Activated CD4-positive, CD25-positive, alpha-beta regulatory T cell (primary cell): ENCODE measurements at places on chromosomes 2 and 18.

DNA sequence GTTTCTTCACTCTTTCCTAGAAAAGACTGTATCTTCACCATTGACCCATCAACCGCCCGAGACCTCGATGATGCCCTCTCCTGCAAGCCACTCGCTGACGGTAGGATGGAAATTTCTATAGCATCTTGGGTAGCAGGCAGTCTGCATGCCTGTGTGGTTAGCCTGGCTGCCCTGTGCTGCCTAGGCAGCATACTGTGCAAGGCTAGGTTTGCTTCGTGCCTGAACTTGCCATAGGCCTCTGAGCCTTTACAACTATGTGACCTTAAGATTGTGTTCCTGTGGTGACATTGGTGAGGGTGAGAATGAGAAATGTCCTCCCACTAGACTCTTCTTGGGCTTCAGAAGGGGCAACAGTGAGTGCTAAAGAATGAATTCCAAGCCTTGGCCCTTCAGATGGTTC is 168.2 kb upstream of the ALPP start:
- DNase-seq: no peak

DNA sequence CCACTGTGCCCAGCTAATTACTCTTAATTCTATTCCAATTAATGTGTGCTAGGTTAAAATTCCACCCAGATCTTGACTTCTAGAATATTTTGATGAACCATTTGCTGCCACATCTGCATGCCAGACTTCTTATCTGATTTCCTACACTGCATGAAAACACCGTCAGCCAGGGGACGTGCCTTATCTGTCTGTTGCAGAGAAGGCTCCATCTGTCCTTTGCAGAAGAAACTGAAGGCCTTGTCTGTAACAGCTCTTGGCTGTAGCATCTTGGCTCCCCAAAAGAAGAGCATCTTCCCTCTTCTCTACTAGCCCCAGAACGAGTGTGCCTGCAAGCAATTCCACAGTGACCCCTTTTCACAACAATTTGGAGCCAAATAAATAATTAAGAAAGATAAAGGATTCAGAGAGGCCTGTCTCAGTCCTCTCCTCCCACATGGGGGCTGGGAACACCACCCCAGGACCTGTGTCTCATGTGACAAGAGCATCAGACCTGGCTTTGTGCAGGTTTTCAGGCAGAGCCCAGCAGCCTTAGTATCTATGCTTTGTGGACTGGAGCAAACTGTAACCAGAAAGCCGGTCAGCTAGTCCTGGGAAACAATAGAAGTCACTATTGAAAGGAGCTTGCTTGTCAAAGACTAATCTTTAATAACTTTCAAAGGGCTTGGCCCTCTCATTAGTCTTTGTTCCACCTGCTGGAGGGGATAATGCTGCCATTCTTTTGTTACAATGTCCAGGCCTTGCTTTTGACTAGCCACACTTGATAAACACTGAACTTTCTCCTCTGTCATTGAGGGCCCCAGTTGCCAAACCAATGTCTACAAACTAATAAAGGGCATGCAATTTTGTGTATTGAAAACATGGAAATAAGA is 84.0 kb upstream of the NEUROD1 start:
- DNase-seq: no peak

DNA sequence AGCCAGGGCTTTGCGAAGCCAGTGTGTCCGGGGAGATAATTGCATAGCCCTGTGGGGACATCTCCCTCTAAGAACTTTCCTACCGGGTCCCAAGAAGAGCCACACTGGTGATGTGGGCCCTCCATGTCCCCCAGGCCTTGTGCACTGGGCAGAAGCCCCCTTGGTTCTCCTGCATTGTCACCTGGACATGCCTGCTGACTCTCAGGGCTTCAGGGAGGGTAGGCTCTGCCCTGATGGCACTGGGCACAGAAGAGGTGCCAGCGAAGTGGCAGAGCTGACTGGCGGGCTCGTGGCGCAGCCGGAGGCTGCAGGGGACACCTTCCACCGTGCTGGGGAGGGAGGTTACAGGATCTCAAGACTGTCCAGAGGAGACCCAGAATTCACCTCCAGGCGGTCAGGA is 28.3 kb downstream of the GLI2 start:
- DNase-seq: no peak

GRCh38 chr2:102505290-102505689 is 32.3 kb downstream of the SLC9A4 start:
- no peak for DNase-seq

DNA sequence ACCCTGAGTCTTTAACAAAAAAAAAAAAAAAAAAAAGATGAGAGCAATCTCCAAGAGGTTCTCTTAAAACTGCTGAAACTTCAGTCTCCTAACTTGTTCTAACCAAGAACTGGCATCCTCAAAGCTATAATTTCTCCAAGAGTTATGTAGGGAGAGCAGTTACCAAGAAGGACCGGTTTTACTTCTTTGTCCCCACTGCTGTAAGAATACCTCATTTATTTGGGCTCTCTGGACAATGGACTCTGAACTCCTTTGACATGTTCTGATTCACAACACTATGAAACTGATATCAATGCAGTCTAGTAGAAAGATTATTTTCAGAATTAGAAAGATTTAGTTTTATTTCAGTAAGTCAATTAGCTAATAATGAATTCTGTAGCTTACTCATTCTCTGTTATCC is 84.5 kb upstream of the DTNB start:
- DNase-seq: no peak

- DNase-seq: no peak
Observed at GRCh38 chr18:7766817-7767216, 199.7 kb downstream of the PTPRM start.

GRCh38 chr2:96987301-96987909 is 1.0 kb upstream of the FAM178B start:
- DNase-seq: no peak

- DNase-seq: no peak
Observed at GRCh38 chr2:100877555-100877954, 57.6 kb downstream of the NPAS2 start.

- DNase-seq: no peak
Observed at GRCh38 chr2:14936426-14936825, 303.9 kb downstream of the LRATD1 start.

- no peak for DNase-seq
Observed at GRCh38 chr2:158143703-158144360, 42.2 kb downstream of the UPP2 start.

GRCh38 chr18:39564716-39565115 is 1999.1 kb upstream of the CELF4 start:
- no peak for DNase-seq

DNA sequence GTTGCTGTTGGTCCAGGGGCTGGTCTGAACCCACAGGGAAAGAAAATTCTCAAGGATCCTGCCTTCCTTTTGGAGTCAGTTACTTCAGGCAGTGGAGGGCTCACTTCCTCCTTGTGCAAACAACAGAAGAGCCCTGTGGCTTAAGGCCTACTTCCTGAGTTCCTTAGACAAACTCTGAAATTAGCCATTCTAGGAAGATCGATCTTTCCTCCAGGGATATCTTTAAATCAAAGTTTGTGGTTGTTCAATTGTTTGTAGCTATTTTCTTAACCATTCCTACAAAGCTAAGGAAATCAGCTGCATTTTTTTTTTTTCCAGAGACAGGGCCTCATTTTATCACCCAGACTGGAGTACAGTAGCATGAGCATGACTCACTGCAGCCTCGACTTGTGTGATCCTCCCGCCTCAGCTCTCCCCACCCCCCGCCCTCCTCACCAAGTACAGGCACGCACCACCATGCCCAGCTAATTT is 156.0 kb downstream of the TANC1 start:
- no peak for DNase-seq

DNA sequence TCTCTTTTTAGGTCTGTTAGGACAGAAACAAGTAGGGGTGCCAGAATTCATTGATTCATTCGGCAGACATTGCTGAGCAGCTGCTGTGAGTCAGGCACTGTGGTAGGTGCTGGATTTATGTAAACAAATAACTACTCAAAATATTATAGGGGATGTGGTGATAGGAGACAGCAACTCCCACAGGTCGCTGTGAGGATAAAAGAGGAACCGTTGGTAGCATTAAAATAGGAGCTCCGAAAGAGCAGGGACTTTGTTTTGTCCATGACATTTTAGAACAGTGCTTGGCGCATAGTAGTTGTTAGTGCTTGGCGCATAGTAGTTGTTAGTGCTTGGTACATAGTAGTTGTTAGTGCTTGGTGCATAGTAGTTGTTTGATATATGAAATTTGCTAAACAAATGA is 29.2 kb downstream of the ATP6V1C2 start:
- DNase-seq: no peak

DNA sequence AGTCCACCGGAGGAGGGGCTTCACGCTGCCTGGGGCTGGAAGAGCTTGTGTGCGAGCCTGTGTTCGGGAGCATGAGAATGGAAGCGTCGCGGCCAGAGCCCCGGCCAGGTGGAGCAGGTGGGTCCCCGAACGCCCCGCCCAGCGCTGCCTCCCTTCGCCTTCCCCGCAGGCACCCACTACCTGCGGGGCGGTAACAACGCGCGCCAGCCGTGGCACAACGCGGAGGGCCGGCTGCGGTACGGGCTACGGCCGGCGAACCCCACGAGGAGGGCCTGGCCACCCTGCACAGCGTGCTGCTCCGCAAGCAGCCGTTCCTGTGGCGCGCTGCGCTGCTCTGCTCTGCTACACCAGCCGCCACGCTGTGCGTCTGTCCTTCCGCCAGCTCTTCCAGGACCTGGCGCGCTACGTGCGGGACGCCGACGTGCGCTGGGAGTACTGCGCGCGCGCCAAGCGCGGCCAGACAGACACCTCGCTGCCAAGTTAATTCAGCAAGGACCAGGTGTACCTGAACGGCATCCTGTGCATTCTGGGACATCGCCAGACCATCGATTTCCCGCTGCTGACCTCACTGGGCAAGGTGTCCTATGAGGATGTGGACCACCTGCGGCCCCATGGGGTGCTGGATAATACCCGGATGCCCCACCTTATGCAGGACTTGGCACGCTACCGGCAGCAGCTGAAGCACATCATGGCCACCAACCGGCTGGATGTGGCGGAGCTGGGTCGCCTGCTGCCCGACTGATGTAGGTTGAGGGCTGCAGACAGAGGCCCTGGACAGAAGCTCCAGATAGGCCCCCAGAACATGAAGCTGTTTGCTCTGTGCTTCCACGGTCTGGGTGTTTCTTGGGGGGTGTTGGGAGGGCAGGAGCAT is 200.6 kb downstream of the NAPG start:
- no peak for DNase-seq

DNA sequence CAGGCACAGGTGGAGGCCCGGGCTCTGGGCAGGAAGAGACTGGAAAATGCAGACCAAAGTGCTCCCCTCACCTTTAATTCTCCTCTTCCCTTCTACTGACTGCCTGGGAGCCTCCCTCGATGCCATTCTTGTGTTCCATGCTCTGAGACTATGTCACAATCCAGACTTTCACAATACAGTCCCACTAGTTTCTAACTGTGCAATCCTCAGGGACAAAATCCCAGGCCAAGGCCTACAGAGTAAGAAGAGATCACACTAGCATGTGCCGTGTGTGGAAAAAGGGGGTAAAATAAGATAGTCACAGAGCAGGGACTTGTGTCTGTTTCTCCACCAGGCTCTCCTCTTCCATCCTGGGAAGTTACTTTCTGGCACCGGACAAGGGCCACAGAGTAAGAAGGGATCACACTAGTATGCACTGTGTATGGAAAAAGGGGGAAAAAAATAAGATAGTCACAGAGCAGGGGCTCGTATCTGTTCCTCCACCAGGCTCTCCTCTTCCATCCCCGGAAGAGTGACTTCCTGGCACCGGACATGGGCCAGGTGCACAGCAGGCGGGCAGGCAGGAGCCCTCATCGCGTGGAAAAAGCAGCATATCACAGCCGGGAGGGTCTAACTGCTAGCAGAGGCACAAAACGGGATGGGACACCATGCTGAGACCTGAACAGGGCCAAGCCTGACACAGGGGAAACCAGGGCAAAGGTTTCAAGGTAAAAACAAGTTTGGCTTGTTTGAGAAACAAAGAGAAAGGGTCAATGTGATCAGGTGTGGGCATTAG is 9.6 kb downstream of the CYB5A start:
- DNase-seq: no peak

DNA sequence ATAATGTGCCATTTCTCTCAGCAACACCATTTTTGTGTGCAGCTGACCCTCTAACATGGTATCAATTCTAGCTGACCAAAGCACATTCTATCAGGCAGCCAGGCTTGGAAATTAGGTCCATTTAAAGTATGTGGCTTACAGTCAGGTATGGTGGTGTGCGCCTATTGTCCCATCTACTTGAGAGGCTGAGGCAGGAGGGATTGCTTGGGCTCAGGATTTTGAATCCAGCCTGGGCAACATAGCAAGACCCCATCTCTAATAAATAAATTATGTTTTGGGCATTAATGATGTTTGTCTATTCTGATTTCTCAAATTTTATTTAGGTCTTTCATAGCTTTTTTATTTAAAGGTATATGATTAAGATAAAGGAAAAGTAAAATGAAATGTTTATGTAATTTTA is 63.3 kb downstream of the DNAJC10 start:
- no peak for DNase-seq

DNA sequence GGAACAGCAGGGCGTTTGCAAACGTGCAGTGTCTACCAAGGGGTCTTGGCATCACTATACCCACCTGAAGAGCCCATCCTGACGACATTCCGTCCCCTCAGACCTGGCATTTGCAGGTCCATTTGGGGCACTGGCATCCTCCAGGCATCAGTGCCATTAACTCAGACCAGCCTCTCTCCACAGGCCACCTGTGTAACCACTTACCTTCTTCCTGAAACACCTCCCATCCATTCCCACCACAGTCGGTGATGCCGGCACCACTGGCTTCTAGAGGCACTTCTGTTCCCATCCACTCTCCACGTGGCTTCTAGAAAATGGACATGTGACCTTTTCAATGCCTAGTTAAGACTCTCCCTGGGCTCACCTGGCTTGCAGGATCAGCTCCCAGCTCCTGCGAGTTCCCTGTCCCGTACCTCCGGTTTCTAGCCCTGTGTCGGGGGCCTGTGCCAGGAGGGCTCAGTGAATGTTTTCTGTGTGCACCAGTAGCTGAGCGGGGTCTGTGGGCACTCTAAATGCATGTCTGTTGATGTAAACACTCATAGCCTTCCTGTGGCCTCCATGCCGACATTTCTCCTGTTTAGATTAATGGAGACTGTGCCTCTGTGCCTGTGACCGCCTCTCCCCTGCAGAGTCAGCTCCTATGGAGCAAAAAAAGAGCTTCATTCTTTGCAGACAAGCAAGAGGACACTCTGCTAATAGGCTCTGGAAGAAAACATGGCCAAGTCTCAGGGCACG is 458.0 kb upstream of the HS6ST1 start:
- no peak for DNase-seq

GRCh38 chr2:180289627-180290026 is 282.5 kb upstream of the CWC22 start:
- no peak for DNase-seq

DNA sequence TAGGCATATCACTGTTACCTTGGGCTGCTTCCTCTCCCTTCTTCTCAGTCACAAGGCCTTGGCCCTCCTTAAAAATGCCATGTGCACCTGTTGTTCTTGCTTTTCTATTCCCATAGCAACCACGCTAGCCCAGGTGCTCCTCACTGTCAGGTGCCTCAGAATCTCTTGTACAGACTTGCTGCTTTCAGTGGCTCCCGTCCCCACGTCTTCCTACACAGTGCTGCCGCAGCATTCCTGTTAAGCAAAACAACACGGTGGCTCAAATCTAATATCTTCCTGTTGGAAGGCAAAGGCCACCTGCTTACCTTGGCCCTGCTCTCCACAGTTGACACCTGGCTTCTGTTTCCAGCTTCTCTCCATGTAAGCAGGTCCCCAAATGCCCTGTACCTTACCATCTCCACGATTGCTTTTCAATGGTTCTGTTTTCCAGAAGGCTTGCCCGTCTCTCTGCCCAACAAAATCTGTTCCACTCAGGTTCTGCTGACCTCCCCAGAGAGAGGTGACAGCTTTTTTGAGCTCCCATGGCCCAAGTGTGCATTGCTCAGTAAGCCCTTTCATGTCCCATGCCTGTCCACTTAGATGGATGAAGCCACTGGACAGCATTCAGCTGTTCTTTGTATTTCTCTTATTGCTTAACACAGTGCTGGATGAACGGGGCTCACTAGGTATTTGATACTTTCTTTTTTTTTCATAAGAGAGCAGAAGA is 240.4 kb downstream of the PRKCE start:
- no peak for DNase-seq
